ENCODE measurements at places on chromosomes 1 and 21.

GRCh38 chr1:161866241-161866640 is 100.1 kb downstream of the ATF6 start:
- no peak overlapping the region for H3K27ac ChIP-seq
- H3K4me3 ChIP-seq: no peak overlapping the region
- DNase-seq: no peak
- peaks cover 11% of the 10 kb centered on the region for H3K36me3 ChIP-seq
- no peaks in the 10 kb centered on the region for H3K4me1 ChIP-seq

DNA sequence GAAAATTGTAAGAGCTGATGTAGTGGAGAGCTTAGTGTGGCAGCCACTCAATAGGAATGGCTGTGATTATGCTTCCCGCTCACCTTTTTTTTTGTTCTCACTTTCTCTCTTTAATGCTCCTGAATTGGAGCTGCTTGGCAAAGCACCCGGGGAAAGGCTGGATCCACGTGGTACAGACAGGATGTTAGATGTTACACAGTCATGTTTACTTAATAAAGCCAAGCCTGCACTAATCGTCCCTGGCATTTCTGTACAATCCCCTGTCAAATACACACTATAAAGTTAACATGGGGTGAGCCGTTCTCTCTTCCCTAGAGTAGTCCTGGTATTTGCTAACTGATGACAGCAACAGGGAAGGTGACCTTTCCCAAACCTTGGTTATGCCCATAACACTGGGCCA is 187.8 kb downstream of the ZSCAN20 start:
- H3K27ac ChIP-seq: no peak overlapping the region
- no peaks in the 10 kb centered on the region for H3K36me3 ChIP-seq

GRCh38 chr1:100622037-100622436 is 84.1 kb downstream of the GPR88 start:
- H3K4me1 ChIP-seq: peaks cover 18% of the 10 kb centered on the region
- peak overlapping the region; percentile 45 for H3K27ac ChIP-seq
- no peak for DNase-seq
- no peaks in the 10 kb centered on the region for H3K36me3 ChIP-seq

GRCh38 chr1:81097860-81098259 is 702.9 kb upstream of the ADGRL2 start:
- H3K4me1 ChIP-seq: no peaks in the 10 kb centered on the region
- no peak overlapping the region for H3K27ac ChIP-seq
- peaks cover 4% of the 10 kb centered on the region for H3K36me3 ChIP-seq
- no peaks in the 10 kb centered on the region for H3K27me3 ChIP-seq
- DNase-seq: no peak

DNA sequence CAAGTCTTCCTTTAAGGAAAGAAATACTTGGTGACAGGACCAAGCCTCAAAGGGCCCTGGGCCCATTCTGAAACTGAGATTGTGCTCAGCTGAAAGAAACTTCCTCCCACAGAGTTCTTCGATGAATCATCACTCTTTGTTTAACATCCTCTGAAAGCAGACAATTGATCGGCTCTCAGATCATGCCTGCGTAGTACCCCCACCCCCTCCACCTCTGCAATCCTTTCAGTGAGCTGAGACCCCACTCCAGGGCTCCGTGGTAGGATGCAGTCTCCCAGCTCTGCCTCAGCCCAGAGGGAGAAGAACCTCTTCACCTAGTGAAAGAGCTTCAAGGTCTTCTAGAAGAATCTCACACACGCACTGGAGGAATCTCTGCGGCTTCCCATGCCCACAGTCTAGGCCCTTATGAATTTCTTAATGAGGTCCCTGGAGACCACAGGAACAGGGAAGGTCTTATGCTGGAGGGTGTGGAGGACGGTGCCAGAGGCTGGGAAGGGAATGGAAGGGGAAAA is 104.9 kb upstream of the SOD1 start:
- H3K4me3 ChIP-seq: no peak overlapping the region
- no peak for DNase-seq
- no peak overlapping the region for H3K27ac ChIP-seq

All from natural killer cell treated with Interleukin-12 subunit alpha and Interleukin-12 subunit beta and Interleukin-15 and Interleukin-18, amount 100 ng/mL, for 72 hours (primary cell).